Inflammatory macrophage (primary cell): ENCODE measurements at places on chromosomes 1 and 21.
A peak's percentile ranks its signal among the peaks of the same experiment; 100 is the strongest.

DNA sequence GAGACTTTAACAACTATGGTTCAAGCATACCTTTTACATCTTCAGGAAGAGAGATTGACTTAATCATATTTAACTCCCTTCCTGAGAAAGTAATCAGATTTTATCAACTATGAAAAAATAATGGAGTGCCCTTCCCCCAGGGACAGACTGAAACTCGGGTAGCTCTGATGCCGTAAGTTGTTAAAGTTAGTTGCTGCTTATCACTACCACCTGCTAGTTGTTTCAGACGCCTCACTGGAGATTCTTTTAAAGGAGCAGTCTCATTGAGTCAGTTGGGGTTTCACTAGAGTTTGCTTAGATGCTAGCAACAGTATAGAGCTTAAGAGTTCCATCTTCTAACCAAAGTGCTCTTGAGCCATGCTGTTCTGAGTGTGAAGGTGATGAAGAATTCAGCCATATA lies 17.0 kb upstream of the TRAF5 start:
- no peak for DNase-seq

DNA sequence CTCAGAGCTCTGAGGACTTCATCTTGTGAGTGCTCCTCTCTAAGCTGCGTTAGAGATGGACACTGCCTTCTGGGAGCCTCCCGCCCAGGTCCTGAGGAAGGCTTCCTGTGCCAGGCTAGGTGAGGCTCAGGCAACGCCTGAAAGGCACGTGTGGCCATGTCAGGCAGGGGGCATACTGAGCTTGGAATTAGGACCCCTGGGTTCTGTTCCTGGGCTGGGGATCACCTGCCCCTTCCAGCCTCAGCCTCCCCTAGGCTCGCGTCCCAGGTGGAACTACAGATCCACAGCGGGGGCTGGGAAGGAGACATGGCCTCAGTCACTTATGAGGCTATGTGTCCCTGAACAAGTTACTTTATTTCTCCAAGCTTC lies 10.0 kb upstream of the ASCL5 start:
- no peak for DNase-seq

DNA sequence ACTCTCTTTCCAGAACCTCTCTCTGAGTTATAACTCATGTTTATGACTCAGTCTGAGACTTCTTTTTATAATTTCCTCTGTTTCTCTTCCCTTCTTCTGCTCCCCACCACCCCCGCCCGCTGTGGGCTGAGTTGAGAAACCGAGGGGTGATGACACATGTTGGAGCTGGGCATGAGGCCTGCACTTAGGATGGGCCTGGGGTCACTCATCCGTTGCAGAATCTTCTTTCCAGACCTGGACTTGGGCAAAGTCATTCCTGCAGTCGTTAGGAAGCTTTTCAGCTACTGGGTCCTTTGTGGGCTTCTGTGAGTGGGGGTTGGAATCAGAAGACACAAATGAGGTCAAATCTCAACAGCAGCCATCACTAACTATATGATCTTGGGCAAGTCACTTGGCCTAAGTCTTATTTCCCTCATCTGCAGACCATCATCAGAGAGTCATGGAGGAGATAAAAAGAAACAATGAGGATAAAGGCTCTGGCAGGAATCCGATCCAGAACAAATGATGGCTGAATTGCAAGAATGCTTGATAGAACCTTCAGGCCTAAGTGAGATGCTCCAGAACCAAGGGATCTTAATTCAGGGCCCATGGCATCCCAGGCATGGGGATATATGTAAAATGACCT lies 53.4 kb downstream of the RPS6KA1 start:
- DNase-seq = peak; percentile 87

GRCh38 chr1:36475910-36476604 lies 6.7 kb downstream of the CSF3R start:
- DNase-seq = no peak

GRCh38 chr1:61570191-61570590 lies 154.8 kb downstream of the TM2D1 start:
- DNase-seq = no peak

DNA sequence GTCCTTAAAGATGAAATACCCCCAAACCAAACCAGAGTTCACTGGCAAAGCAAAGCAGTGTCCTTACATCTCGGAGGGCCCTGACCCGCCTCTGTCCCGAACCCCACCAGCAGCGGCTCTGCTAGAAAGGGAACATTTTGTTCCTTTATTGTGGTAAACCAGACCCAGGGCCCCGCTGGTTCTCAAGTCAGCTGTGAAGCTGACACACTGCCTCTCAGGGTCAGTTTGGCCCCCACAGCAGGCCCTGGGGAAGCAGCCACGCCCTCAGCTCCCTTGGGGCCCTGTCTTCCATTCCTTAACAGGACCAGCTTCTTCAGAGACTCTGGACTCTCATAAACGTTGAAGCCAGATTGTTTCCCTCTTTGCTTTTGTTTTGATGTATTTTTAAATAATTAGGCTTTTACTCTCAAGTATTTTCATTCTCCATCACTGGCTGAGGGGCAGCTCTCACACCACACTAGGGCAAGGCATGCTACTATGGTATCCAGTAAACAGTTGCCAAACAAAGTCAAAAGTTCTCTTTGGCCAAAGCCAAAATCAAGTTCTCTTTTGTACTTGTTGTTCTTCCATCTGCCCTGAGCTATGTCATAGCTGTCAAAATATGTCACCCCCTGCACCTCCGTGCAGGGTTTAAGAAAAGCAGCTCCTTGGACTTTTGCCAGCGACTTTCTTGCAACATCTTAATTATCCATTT lies 61.1 kb upstream of the ANGPTL1 start:
- peak; percentile 26 for DNase-seq

GRCh38 chr1:39104158-39105060 lies 78.3 kb downstream of the NDUFS5 start:
- no peak for DNase-seq

DNA sequence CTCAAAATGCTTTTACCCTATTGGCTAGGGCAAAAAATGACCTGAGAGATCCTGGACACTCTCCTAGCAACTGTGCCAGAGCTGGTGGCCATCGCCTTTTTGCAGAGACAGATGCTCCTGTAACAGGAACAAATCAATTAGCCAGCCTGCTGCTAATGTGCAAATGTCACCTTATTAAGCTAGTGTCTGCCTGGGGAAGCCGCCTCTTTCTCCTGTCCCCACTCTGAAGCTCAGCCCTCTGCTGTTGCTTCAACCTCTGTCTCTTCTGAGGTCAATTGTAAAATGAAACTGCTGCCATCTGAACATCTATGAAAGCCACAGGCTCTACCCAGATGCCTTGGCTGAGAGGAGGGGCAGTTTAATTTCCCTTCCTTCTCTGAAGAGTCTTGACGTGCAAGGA lies 85.5 kb upstream of the CACNA1E start:
- DNase-seq = no peak

GRCh38 chr1:70961374-70961975 lies 86.1 kb downstream of the PTGER3 start:
- no peak for DNase-seq

- no peak for DNase-seq
Measured at GRCh38 chr1:217053676-217054075, 330.4 kb upstream of the ESRRG start.

GRCh38 chr1:31373056-31373896 lies at the start of gene FABP3:
Gene FABP3, minus strand, starts transcription at chr1:31373076. Its CDS starts 62 bp downstream, at chr1:31373014.
- peak; percentile 91 for DNase-seq

DNA sequence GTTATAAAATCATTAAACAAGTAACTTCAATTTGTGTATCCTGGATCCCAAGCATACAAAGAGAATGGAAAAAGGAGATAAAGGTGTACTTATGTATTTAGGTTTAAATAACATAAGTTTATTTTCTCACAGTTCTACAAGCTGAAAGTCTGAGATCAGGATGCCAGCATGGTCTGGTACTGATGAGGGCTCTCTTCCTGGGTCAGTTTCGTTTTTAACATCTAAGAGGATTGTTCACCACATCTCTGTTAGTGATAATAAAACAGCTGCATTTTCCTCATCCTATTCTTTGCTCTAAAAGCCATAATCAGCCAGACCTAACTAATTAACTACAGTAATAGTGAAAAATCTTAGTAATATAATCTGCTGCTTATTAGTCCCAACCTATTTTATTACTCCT lies 5.2 kb downstream of the EGLN1 start:
- DNase-seq = no peak

DNA sequence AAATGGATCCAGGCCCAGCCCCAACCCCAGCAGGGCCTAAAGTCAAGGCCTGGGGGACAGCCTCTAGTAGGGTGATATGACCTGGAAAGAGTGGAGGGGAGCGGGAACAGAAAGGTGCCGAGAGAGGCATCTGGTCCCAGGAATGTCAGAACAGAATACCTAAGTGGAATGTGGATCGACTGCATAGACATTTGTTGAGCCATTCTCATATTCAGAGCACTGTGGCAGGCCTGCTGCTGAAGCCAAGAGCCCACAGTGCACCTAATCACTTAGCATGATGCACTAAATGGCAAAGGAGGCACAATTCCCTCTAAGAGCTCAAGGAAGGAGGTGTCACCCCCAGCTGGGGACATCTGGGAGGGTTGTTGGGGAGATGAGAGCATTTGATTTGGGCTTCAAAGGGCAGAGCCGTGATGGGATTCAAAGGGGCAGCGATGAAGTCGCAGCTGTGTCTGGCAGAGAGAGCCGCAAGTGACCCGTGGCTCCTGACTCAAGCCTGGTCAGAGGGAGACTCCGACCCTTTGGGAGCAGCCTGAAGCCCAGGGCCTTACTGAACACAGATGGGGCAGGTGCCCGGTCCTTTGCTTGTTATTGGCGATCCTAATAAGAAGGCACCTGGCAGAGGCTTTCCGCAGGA lies 8.6 kb upstream of the PKP1 start:
- DNase-seq = no peak

- DNase-seq = no peak
Measured at GRCh38 chr1:37931102-37931360, 15.8 kb downstream of the INPP5B start.

GRCh38 chr1:39061951-39062350 lies 35.8 kb downstream of the NDUFS5 start:
- DNase-seq = no peak

- no peak for DNase-seq
Measured at GRCh38 chr1:198849093-198849492, 210.3 kb downstream of the PTPRC start.

GRCh38 chr1:975896-976683 lies 5.8 kb downstream of the PERM1 start:
- DNase-seq = peak; percentile 51

DNA sequence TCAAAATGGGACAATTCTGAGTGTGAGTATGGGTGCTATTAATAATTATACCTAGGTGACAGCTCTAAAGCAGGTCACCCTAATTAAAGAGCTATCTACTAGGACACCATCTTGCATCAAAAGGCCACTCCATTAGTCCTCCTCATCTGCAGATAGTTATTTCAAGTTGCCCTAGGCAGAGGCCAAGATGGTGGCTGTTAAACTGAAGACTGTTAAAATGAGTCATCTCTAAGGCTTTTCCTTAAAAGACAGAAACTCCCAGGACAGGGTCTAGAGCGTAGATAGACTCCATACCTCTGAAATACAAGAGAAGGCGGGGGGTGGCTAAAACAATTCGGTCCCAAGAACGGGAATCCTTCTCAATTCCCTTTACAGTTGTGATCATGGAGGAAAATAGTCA lies 4.5 kb upstream of the ZNF697 start:
- no peak for DNase-seq

DNA sequence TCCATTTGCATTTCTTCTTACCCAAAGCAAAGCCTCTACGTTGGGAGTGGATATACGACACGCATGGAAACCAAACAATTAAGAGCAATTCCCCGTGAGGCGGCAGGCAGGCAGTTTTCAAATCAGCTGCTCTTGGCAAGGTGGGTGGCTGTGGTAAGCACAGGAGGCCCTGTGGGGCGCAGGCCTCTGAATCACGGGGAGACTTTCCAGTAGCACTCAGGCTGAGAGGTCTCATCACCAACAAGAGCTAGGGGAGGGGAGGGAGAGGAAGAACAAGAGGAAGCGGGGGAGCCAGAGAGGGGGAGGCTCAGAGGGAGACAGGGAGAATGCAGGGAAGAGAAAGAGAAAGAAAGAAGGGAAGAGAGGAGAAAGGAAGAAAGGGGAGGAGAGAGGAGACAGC lies 56.4 kb downstream of the MT1HL1 start:
- DNase-seq = no peak

- DNase-seq = no peak
Measured at GRCh38 chr1:243292117-243292516, 36.3 kb downstream of the SDCCAG8 start.

GRCh38 chr1:11350265-11350664 lies 77.3 kb downstream of the UBIAD1 start:
- peak; percentile 63 for DNase-seq

DNA sequence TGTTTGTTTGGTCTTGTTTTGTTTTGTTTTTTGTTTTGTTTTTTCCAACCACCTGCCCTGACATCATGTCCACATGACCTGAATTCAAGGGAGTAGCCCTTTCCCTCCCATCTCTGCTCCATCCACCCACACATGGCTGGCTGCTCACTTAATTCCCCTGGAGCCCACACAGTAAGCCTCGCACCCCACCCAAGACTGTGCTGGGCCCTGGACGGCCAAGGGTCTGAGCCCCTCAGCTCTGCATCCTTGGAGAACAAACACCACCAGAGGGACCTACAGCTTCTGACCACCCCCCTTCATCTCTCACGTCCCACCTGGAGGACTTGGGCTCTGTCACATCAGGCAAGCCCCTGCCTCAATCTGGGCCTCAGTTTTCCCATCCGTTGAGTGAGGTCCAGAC lies 39.1 kb downstream of the MATN1 start:
- DNase-seq = no peak

- no peak for DNase-seq
Measured at GRCh38 chr1:192256674-192257334, 60.0 kb upstream of the RGS21 start.

GRCh38 chr1:18325136-18325535 lies 155.6 kb upstream of the KLHDC7A start:
- no peak for DNase-seq

DNA sequence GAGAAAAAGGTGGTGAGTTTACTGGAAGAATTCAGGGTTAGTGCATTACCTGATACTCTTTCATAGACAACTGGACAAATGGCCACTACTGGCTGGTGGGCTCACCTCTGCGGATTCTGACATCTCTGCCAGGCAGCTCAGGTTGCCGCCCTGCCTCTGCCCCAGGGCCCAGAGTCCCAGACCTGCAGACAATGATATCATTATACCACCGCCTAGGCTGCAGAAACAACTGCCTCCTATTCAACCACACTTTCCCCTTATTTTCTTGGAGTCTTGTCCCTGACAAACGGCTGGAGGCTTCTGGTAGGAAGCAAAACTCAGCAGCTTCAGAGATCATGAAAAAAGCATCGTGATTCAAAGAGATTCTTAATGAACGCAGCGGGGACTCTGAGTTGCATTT lies 37.0 kb downstream of the IRF2BP2 start:
- no peak for DNase-seq

DNA sequence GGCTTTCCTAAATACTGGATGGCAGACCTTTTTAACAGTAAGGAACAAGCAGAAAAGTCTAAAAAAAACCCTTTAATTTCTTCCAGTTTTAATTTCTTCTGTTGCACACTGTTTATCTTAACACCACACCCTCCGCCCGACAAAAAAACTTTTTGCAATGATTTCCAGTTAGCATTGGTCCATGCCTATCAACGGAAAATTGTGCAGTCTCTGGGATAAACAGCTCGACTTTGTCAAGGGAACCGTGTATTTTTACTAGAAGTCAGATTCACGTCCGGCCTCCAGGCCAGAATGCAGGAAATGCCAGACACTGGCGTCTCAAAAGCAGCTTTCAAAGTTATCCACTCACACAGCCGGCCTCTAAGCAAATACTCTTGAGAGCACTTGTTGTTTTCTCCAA lies 378 bp upstream of the NUP210L start:
- no peak for DNase-seq

- no peak for DNase-seq
Measured at GRCh38 chr1:24906760-24907490, 23.2 kb downstream of the RUNX3 start.
